ENCODE measurements at places on chromosomes 5 and 9.
A peak's percentile ranks its signal among the peaks of the same experiment; 100 is the strongest.

GRCh38 chr5:75716715-75717081, 539 bp downstream of the POC5 start:
- DNase-seq, result no peak

DNA sequence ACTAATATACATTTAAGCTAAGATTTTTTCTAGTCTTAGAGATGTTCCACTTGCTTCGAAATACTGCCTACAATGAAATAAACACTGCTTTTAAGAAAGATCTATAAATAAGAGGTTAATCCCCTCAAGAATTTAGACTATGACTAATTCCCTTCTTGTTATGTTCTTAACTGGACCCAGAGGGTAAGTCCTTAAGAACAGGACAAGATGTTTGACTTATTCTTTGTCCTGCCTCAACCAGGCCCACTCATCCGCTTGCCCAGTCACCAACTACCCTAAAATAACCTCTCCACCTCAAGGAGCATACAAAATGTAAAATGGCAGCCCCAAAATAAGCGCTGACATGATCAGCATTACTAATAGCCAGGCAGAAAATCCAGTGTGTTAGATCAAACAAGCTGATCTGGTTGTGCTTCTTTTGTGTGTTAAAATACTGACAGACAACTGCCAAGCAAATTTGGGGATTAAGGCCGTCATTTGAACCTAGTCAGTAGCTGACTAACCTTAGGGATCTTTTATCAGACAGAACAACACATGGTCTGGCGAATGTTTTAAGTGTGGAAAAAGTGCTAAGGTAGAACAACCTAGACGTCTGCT, 93.7 kb upstream of the SMC5 start:
- peak; percentile 26 for DNase-seq

GRCh38 chr9:134005381-134005780, 13.3 kb upstream of the VAV2 start:
- no peak for DNase-seq

GRCh38 chr5:133919148-133920136, 49.0 kb downstream of the C5orf15 start:
- DNase-seq, result no peak

- DNase-seq, result no peak
These were observed 65.4 kb upstream of the SLC1A1 start for GRCh38 chr9:4424891-4425290.

- DNase-seq, result no peak
These were observed 2.4 kb upstream of the PPP2R2B start for GRCh38 chr5:146880966-146881365.

- no peak for DNase-seq
These were observed 466.6 kb upstream of the DAB2 start for GRCh38 chr5:39891376-39891775.

GRCh38 chr5:89534331-89534730, 651.3 kb upstream of the MEF2C start:
- no peak for DNase-seq

DNA sequence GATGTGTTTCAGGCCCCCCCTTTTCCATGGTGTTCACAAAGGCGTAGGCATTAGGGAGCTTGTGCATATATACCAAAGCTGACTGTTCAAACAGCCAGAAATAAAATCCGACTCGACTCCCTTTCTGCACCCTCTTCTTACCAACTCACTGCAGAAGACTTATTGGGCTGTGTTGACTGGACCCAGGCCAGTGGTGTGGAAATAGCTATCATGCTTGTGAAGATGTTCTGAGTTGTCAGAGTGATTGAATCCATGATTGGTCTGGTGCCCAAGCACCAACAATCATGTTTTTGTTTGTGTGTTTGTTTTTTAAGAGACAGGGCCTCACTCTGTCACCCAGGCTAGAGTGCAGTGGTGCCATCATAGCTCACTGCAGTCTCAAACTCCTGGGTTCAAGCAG, 21.6 kb downstream of the TJP2 start:
- DNase-seq, result no peak

DNA sequence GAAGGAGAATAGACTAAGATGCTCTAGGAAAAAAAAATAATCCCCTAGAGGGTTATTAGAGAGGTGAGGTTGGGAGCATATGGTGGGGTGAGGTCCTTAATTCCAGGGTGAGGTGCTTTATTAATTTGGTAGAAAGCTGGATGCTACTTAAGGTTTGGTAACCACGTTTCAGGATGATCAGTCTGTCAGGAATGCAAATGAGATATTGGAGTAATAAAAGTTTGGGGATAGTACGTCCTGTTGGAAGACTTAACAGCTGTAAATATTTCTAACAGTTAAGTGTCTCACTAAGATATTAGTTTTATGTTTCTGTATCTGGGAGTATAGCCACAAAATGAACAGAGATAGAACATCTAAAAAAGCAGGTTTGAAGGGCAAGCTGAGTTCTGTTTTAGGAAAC, 578.9 kb downstream of the CETN3 start:
- no peak for DNase-seq

GRCh38 chr5:171714851-171715250, 70.8 kb upstream of the SMIM23 start:
- no peak for DNase-seq

DNA sequence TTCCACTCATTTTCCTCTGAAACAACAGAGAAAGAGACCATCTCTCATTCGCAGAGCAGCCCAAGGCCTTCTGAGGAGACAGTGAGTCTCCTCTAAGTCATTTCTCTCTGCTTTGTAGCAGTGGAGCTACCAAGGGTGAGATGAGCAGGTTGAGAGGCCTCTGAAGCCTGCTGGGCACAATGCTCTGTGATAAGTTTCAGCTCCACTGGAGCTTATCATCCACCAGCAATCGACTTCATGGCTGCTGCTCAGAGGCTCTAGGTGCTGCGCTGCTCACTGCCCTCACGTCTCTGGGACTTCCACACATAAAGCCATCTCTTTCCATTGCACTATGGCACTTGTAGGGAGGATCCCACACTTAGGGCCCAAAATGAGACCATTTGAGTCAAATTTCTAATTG, 96.3 kb downstream of the CMYA5 start:
- no peak for DNase-seq

- DNase-seq, result no peak
These were observed 220.1 kb downstream of the FAM114A2 start for GRCh38 chr5:153818626-153819025.

GRCh38 chr9:100668024-100668423, 90.1 kb downstream of the CAVIN4 start:
- DNase-seq, result no peak

DNA sequence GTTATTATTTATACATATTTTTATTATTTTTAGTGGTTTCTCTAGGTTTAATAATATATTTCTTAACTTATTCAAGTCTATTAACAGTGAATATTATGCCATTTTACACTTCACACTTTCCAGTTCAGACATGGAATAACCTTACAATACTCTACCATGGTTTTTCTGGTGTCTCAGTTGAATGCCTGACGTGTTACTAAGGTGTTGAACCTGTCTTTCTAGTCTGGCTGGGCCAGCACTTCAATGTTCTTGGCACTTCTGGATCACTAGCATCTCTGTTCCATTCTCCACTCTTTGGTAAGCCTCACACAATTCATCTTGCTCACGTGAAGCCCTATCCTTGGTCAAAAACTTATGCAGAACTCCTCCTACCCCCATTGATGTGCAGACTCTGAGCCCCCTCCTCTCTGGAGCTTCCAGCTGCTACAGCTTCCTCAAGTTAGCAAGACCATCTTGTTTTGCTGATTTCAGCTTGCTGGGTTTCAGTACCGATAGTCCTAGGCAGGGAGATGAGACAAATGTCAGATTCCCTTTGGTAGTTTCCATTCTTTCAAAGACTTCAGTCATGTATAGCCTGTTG, 243.1 kb downstream of the FBXO4 start:
- no peak for DNase-seq

GRCh38 chr5:99025298-99026045, 96.7 kb upstream of the CHD1 start:
- no peak for DNase-seq

Data from COLO829 (cell line).